Type B pancreatic cell (in vitro differentiated cells): ENCODE measurements at places on chromosomes 7 and 10. TPM values are rescaled to one million over a fixed set of nuclear protein-coding genes. Genes with fewer than 3 reads are reported as not detected.

The UNC5B gene
- 16.3 and 22.4 TPM in 2 replicates for total RNA-seq

DNA sequence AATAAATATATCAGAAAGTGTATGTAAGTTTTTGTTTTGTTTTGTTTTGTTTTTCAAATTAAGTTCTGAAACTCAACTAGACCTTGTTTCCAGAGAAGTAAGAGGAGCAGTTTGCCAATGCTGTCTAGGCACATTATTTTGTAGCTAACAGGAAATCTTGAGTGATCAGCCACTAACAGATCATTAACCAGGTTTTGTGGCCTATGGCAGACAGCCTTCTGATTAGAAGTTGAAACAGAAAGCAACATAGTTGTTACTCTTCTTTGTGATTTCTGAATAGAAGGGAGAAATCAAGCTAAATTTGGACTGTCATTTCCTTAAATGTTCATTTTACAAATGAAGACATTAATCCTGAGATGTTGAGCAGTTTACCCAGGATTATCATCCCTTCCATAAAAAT lies 142.6 kb downstream of the PLXDC2 start:
- DNase-seq: no peak

GRCh38 chr7:88477976-88478375 lies 171.3 kb upstream of the STEAP4 start:
- no peak for DNase-seq

GRCh38 chr10:35758076-35758475 lies 116.0 kb upstream of the FZD8 start:
- no peak for DNase-seq

- DNase-seq: no peak
Measured at GRCh38 chr10:102283890-102284289, 38.6 kb downstream of the GBF1 start.

GRCh38 chr10:4652111-4653010 lies 173.6 kb upstream of the AKR1E2 start:
- no peak for DNase-seq

DNA sequence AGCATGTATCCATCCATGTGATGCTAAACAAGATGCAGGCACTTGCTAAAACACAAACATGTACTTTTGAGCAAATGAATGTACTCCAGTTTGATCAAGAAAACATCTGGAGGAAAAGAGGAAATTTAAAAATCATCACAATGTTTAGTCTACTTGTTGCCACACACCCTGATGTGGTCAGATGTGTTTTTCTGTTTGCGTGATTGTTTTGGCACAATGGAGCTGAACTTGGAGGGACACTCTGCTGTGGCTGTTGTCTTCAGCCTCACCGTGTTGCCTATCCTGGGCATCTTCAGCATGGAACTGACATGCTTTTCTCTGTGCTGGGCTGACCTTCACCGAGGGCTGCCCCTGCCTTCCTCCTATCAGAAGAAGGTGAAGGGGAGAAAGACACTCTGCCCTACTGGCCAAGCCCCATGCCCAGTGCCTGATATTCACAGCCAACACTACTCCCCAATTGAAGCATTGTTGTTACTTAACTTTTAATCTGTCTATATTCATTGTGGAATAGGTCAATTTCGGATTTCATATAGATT lies 268.3 kb upstream of the IGFBP3 start:
- no peak for DNase-seq

- no peak for DNase-seq
Measured at GRCh38 chr7:24133691-24134090, 150.3 kb upstream of the NPY start.

DNA sequence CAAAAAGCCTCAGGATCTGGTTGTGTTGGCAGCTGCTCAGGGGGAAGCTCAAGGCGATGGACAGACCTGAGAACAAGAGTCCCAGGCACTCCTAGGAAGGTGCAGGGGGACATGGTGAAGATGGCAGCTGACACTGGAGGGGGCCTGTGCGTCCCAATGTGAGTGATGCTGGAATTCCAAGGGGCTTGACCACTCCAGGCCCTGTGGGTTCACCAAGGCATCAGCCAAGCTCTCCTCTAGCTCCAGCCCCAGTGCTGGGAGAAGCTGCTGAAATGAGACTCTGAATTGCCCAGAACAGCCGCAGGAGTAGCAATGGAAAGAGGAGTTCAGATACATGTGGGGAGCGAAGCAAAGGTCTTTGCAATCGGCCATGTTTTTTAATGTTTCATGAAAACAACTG lies 16.0 kb downstream of the UPP1 start:
- DNase-seq: no peak

DNA sequence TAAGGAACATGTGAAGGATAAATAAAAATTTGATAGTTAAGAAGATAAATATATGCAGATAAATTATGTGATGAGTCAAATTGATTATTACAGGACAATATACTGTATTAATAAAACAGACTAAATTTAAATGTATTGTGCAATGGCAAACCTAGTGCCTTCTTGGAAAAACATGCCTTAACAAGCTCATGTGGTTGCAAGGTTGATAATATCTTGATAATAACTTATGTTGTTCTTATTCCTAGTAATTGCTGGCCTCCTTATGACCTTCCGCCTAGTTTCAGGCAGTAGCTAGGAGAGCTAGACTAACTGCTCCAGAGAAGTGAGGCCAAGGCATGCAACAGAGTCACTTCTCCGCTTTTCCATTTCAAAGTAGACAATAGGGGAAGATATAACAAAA lies 7.6 kb upstream of the RAB11FIP2 start:
- DNase-seq: no peak

- no peak for DNase-seq
Measured at GRCh38 chr7:46153583-46153950, 232.5 kb upstream of the IGFBP3 start.

DNA sequence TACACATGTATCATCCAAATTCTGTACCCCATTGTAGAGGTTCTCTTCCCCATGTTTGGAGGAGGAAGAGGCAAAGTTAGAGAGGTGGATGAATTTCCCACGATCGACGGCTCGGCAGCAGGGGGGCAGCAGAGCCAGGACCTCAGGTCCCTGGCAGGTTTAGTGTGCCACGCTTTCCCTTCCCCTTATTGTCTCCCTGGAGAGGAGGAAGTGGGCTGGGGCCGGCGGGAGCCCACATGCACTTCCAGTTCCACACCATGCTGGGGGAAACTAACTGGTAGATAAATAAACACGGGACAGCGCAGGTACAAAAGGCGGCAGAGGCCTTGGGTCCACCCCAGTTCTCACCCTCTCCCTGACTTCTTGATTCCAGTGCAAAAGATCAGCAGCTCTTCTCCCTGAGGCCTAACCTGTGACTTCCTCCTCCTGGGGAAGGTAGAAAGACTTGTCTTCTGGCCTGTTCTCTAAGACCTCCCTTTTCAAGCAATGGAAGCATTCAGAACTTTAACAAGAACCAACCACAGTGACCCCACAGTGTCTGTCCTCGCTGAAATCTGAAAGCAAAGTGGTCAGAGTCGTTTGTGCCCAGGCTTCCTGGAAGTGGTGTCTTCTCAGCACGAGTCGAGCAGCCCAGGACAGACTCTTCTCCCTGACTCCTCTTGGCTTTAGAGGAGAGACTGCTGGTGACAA lies 30.5 kb upstream of the SRGN start:
- DNase-seq: no peak

The ARL5B gene
- total RNA-seq: 34.9 and 38.0 TPM in 2 replicates

DNA sequence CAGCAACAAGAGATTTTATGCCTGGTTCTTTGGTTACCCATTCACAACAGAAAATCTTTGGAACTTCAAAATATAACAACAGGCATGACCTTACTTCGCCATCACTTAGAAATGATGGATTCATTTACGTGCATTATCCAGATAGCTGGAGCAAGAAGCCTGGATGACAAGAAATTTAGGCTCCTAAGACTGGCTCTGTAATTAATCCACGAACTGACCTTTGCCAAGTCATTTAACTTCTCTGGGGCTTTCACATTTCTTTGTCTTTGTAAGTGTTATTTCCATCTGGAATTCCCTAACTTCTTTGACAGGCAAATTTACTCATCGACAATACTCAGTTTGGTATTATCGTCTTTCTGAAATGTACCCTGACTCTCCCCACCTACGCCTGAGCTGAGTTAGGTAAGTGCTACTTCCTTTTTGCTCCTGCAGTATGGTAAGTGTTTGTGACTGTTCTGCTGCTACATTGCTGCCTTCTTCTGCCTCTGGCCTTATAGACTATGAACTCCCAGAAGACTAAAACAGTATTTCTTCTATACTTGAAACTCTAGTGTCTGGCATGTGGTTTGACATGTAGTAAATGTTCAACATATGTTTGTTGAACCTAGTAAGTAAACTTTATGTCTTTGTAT lies 5.5 kb upstream of the MDFIC start:
- no peak for DNase-seq

The PILRA gene
- 2.1 and 2.8 TPM in 2 replicates for total RNA-seq

DNA sequence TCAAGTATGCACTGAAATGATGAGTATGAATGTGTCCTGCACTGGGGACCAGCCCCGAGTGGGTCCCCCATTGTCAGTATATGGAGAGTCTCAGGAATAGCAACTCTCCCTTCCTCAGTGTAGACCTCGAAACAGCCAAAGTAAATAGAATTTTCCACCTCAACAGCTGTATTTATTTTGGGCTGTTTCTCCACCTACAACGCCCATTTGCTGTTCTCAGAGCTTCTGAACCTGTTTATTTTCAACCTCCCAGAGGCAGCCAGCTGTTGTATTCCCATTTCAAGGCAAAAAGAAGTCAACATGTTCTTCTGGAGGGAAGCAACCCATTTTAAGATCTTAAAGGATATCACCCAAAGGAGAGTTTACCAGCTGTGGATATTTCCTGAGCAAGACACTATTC lies 59.6 kb upstream of the BICC1 start:
- no peak for DNase-seq

GRCh38 chr7:28731092-28731658 lies 227.0 kb downstream of the TRIL start:
- DNase-seq: no peak

The ACHE gene
- total RNA-seq: 7.1 and 10.4 TPM in 2 replicates

DNA sequence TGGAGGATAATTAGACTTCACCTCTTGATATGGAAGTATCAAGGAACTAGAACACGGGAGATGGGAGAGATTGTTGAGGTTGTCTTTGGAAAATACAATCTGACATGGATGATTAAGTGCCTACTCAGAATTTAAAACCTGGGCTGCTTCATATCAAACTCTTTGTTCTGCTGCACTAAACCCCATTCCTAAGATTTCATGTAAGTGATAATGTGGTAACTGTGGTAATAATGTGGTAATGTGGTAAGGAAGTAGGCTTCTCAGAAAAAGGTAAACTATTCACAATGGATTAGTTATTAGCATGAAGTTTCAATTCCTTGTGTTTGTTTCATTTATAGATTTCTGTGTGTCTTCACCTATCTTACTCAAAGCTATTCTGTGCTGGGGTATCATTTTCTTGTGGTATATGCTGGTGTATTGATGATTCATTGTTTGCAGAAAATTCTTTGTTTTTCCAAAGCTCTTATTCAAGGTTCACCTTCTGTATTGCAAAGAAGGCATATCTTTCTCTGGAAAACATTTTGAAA lies 129.9 kb upstream of the TAC1 start:
- no peak for DNase-seq

DNA sequence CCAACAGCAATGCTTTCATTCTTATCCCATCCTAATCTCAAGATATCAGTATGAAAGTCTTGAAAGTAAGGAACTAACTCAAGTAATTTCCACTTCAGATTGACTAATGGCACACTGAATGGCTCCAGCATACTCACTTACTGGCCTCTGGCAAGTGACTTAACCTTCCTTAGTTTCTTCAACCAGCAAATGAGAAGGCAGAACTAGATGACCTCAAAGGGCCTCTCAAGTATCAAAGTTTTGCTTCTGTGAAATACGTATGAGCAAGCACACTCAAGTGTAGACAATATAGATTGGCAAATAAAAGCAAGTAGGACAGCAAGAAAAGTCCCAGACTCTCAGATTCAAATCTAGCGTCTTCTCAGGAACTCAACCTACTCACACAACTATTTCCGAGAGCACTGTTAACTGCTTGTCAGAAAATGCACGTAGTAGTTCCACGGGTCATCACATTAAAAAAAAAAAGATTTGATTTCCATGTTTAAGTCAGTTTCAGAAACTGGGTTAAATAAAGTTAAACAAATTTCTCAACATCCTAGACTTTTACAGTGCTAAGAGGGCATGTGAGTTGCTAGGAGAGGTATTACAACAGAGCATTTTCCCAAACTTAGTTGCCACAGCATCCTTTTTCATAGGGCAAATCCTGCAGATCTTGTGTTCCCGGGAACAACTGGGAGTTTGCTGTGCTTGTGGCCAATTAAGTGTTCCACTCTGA lies 276.9 kb upstream of the KLF14 start:
- DNase-seq: no peak

The METTL27 gene
- total RNA-seq: 8.5 and 11.5 TPM in 2 replicates

The PRKG1 gene
- total RNA-seq: 7.4 and 12.3 TPM in 2 replicates

- no peak for DNase-seq
Measured at GRCh38 chr7:157930441-157930840, 593.6 kb downstream of the DNAJB6 start.

DNA sequence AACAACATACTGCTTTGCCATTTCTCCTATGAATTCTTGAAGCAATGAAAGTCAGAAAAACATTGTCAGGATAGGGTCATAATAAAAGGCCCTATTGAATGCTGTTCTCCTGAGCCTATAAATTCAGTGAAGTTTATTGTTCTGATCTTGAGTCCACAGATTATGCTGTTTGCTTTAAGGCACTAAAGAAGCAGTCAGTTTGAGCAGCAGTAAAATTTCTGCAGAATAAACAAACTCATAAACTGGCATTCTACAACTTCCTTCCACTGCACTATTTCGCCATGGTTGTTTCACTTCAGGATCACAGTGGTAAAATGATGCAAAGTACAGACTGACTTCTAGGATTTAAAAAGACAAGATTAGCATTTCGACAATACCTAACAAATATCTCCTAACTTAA lies 503.2 kb downstream of the SH2D4B start:
- no peak for DNase-seq

DNA sequence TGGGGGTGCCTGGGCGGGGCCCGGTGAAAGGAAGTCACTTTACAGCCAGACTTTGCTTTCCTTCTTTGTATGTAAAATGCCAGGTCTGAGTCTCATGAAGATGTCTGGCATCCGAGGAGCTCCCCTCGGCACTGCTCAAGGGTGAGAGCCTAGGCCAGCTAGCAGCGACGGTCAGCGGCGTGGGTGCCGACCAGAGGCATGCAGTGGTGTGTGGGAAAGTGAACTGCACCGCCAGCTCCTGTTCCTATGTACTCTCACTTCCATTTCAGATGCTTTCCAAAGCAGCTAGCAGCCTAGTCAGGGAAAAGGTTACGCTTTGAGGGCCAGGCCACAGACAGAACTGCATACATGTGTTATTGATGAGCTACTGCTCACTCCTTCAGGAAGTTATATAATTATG lies 172.8 kb downstream of the ZMYND11 start:
- DNase-seq: no peak

The OR9A2 gene
- total RNA-seq: not detected in 2 replicates

GRCh38 chr7:99359465-99360154 lies 14.9 kb upstream of the ARPC1B start:
- no peak for DNase-seq

The MGAM2 gene
- total RNA-seq: 5.9 and 9.7 TPM in 2 replicates

The CUBN gene
- 1.0 and 2.2 TPM in 2 replicates for total RNA-seq

The PAPOLB gene
- 0.07 and 0.56 TPM in 2 replicates for total RNA-seq

GRCh38 chr10:44651834-44652233 lies 259.3 kb upstream of the TMEM72 start:
- no peak for DNase-seq
